ENCODE measurements at places on chromosomes 6 and 20. TPM values are rescaled to one million over a fixed set of nuclear protein-coding genes. Genes with fewer than 3 reads are reported as not detected.

The RIPOR2 gene
- 2.1 TPM for total RNA-seq

The SMLR1 gene
- 0.53 TPM for total RNA-seq

- peaks cover 9% of the 10 kb centered on the region for H3K27me3 ChIP-seq
- peak overlapping the region; percentile 5 for H3K27ac ChIP-seq
- H3K4me3 ChIP-seq, result peak overlapping the region; percentile 15
- no peak for DNase-seq
- H3K4me1 ChIP-seq, result peaks cover 30% of the 10 kb centered on the region
Observed at GRCh38 chr6:107539409-107539808, 49.5 kb downstream of the SOBP start.

DNA sequence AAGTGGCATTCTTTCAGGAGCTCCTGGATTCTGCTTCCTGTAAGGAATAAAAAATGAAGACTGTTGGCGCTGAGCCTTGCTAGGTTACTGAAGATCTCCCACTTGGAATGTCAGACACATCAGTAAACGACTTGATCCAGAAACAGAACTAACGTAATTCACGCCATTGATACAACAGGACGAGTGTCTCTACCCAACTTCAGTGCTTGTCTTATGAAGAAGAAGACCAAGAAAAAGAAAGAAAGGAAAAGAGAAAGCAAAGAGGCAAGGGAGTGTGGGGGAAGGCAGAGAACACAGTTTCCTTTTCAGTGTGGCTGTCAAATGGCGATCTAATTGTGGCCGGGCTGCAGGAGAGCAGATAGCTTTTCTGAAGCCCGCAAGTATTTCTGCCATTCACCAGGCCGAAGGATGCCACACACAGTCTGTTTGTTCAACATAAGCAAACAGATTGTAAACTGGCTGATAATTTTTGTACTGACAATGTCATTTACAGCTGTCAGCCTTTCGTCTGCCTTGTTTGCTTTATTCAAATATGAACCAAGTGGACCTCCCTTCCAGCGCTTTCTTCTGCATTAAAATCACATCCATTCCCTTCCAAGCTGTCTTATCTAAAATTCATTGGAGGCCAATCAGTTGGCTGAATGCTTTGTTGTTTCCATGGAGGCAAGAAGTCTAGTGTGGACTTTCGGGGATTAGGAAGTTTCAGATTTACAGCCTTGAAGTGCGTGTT is 180.6 kb downstream of the FOXA2 start:
- peak overlapping the region; percentile 68 for H3K27ac ChIP-seq
- DNase-seq, result no peak
- peaks cover 23% of the 10 kb centered on the region for H3K27me3 ChIP-seq
- no peaks in the 10 kb centered on the region for H3K36me3 ChIP-seq
- H3K4me3 ChIP-seq, result peak overlapping the region; percentile 82
- H3K4me1 ChIP-seq, result peaks cover 29% of the 10 kb centered on the region

- no peak for DNase-seq
- peaks cover 9% of the 10 kb centered on the region for H3K27me3 ChIP-seq
- H3K4me1 ChIP-seq, result peaks cover 6% of the 10 kb centered on the region
- H3K27ac ChIP-seq, result no peak overlapping the region
- no peak overlapping the region for H3K4me3 ChIP-seq
Observed at GRCh38 chr20:31821427-31821826, 2.3 kb downstream of the MYLK2 start.

GRCh38 chr6:132650429-132650828 is 8.6 kb downstream of the TAAR1 start:
- no peak overlapping the region for H3K27ac ChIP-seq
- no peak for DNase-seq
- H3K36me3 ChIP-seq, result no peaks in the 10 kb centered on the region
- no peaks in the 10 kb centered on the region for H3K4me1 ChIP-seq
- H3K4me3 ChIP-seq, result no peak overlapping the region

DNA sequence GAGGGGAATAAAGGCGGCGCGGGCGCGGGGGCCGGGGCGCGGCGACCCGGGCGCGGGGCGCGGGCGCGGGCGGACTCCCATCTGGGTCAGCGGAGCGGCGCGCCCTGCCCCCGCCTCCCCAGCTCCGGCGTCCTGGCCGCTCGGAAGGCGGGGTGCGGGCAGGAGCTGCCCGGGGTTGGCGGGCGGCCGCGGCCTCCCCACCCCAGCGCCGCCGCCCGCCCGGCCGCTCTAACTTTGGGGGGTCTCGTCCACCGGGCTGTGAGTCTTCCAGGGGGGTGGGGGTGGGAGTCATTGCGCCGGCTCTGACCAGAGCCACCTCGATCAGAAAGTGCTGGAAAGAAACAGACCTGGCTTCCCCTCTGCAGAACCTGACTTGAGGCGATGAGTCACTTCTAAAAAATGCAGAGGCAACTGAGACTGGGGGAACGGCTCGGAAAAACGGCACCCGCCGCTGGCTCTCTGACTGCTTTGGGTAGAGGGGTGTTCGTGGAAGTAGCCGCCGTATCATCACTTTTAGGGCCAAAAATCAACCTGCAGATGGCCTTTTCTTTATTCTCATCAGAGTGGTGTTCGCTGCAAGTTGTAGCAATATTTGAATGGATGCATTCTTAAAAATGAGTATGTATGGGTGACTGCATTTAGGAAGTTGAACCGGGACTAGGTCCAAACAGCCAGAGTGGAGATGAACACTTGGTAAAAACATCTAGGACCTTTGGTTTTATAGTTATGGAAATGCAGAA is 667 bp downstream of the CAP2 start:
- peak overlapping the region; percentile 98 for H3K4me3 ChIP-seq
- peaks cover 15% of the 10 kb centered on the region for H3K36me3 ChIP-seq
- DNase-seq, result peak; percentile 70
- peak overlapping the region; percentile 96 for H3K27ac ChIP-seq
- peaks cover 18% of the 10 kb centered on the region for H3K4me1 ChIP-seq
- no peaks in the 10 kb centered on the region for H3K27me3 ChIP-seq

DNA sequence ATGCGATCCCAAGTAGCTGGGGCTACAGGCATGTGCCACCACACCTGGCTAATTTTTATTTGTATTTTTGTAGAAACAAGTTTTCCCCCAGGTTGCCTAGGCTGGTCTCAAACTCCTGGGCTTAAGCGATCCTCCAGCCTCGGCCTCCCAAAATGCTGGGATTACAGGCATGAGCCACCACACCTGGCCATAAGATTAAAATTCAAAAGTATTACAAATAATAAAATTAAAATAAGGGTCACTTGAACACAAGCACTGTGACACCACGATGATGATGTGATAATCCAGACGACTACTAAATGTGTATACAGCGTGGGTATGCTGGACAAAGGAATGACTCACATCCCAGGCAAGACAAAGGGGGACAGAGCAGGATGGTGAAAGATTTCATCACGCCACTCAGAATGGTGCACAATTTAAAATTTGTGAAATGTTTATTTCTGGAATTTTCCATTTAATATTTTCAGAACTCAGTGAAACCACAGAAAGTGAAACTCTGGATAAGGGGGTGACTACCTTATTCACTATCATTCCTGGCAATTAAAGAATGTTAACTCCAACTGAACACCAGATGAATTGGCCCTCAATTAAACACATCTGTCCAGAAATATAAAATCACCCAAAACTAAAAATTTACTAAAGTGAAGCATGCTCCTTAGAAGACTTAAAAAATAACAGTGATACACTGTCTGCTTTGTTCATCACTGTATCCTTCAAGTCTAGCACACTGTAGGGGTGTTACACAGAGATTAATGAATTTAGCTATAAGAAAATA is 13.1 kb downstream of the B4GALT5 start:
- DNase-seq, result no peak
- H3K27ac ChIP-seq, result peak overlapping the region; percentile 74
- no peak overlapping the region for H3K4me3 ChIP-seq

DNA sequence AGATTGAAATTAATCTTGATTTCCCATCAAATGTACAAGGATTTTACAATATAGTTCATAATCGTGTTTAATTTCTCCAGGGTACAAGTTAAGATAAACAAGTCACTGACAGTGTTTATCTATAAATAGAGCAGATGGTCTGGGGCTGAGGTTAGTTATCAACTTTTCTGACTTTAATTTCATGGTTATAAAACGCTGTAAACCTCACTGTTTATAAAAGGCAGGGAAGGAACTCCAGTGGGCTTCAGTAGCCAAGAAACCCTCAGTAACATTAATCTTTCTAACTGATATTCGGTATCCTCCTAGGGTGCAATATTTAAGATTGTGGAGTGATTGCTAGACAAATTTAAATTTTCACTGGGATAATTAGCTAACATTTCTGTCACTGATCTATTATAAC is 68.6 kb downstream of the GFRAL start:
- peaks cover 5% of the 10 kb centered on the region for H3K4me1 ChIP-seq
- H3K27me3 ChIP-seq, result no peaks in the 10 kb centered on the region
- no peak overlapping the region for H3K4me3 ChIP-seq
- no peak overlapping the region for H3K27ac ChIP-seq
- no peak for DNase-seq

The TOMM6 gene
- 203 TPM for total RNA-seq

The RGS17 gene
- 3.7 TPM for total RNA-seq

GRCh38 chr6:75116946-75117345 is 88.9 kb downstream of the COL12A1 start:
- H3K27ac ChIP-seq, result no peak overlapping the region
- peaks cover 18% of the 10 kb centered on the region for H3K4me1 ChIP-seq
- H3K4me3 ChIP-seq, result no peak overlapping the region
- peaks cover 4% of the 10 kb centered on the region for H3K36me3 ChIP-seq

The XKR7 gene
- total RNA-seq, result 4.9 TPM

DNA sequence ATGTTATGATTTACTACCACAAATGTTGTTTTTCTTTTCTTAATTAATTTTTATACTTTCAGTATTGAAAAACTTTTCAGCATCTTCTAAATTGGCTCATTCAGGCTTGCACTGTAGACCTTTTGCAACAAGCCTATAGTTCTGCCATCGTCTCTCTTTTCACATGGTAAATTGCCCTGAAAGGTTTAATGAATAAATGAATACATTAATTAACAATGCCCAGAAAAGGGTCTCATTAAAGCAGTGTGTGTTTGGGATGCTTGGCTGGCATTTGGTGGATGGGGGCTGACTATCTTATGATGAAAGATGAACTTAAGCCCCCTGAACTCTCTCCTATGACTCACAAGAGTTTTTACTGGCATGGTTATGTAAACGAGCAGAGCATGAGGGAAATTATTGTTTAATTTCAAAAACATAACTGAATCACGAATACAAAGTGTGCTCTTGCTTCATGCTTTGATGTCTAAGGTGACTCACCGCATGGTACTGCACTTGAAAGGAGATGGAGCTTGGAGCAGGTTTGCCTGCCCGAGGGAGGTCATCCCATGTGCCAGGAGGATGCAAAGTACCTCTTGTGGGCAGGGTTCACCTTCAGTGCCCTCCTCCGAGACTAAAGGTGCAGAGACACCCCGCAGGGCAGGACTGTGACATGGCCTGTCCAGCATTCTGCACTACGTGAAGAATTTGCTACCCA is 13.8 kb upstream of the PCK1 start:
- no peak overlapping the region for H3K27ac ChIP-seq
- no peaks in the 10 kb centered on the region for H3K36me3 ChIP-seq
- peaks cover 16% of the 10 kb centered on the region for H3K4me1 ChIP-seq
- H3K4me3 ChIP-seq, result no peak overlapping the region
- no peak for DNase-seq

The ADAT2 gene
- total RNA-seq, result 10.3 TPM

- H3K27me3 ChIP-seq, result no peaks in the 10 kb centered on the region
- DNase-seq, result no peak
- peaks cover 36% of the 10 kb centered on the region for H3K4me1 ChIP-seq
- no peak overlapping the region for H3K27ac ChIP-seq
- H3K36me3 ChIP-seq, result no peaks in the 10 kb centered on the region
Observed at GRCh38 chr20:53381568-53382262, 211.9 kb downstream of the ZNF217 start.

DNA sequence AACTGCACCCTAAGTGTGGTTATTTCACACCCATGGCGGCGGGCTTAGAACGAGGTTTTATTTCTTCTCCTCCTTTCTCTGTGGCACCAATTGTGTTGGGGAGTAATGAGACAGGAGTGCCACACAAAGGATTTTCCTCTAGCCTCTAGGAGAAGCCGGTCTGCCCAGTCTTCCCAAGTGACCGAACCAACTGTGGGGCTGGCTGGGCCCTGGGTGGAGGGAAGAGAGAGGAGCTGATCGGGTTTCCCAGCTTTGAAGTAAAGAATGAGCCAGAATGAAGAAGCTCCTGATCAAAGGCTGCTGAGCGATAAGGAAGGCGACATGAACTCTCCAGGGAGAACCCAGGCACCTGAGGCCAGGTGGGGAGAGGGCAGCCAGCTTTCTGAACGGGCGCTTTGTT is 616.0 kb upstream of the BTBD3 start:
- DNase-seq, result no peak
- no peak overlapping the region for H3K4me3 ChIP-seq
- no peak overlapping the region for H3K27ac ChIP-seq
- H3K27me3 ChIP-seq, result peaks cover 3% of the 10 kb centered on the region
- H3K36me3 ChIP-seq, result no peaks in the 10 kb centered on the region

The GLP1R gene
- total RNA-seq, result 1.6 TPM

GRCh38 chr20:58144096-58144495 is 84.4 kb downstream of the ANKRD60 start:
- no peak for DNase-seq
- H3K27ac ChIP-seq, result no peak overlapping the region
- no peaks in the 10 kb centered on the region for H3K36me3 ChIP-seq
- H3K4me3 ChIP-seq, result no peak overlapping the region
- H3K4me1 ChIP-seq, result no peaks in the 10 kb centered on the region
- H3K27me3 ChIP-seq, result peaks cover 35% of the 10 kb centered on the region

The SLC12A5 gene
- total RNA-seq, result 5.1 TPM

DNA sequence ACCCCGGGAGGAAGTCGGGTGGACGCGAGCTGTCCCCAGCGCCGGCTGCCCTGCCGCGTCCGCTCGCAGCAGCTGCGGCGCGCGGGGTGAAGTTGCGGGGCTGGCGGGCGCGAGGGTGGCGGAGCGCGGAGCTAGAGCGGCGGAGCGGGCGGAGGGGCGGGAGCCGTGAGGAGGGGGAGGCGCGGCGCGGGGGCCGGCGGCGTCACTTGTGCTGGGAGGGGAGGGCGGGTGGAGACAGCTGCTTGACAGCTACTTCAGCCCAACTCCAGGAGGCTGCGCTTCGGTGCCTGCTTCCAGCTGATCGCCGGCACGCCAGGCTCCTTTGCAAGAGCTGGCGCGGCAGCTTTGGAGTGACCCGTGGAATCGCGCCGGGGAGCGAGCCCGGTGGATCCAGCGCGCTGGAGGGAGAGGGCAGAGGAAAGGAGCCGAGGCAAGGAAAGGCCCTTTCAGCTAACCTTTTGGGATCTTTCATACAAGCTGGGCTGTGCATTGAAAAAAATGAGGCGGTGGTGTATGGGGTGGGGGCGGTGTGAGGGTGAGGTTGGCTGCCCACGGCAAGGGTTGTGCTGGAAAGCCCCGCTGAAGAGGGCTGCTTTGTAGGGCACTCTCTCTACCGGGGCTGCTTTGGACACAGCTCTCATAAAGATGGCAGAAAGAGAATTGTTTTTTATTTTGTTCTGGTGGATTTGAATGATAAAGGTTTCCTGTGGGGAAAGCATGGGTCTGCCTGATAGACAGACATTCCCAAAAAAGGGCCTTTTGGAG is 24.6 kb downstream of the RIPOR2 start:
- H3K4me1 ChIP-seq, result peaks cover 37% of the 10 kb centered on the region
- peaks cover 63% of the 10 kb centered on the region for H3K27me3 ChIP-seq
- no peak overlapping the region for H3K27ac ChIP-seq
- peak; percentile 75 for DNase-seq
- peak overlapping the region; percentile 87 for H3K4me3 ChIP-seq
- no peaks in the 10 kb centered on the region for H3K36me3 ChIP-seq

- peaks cover 4% of the 10 kb centered on the region for H3K27me3 ChIP-seq
- no peak overlapping the region for H3K4me3 ChIP-seq
- peaks cover 5% of the 10 kb centered on the region for H3K36me3 ChIP-seq
- H3K27ac ChIP-seq, result no peak overlapping the region
Observed at GRCh38 chr20:48733296-48733790, 94.5 kb downstream of the PREX1 start.

- H3K4me3 ChIP-seq, result no peak overlapping the region
- H3K36me3 ChIP-seq, result peaks cover 36% of the 10 kb centered on the region
- no peak for DNase-seq
- no peaks in the 10 kb centered on the region for H3K4me1 ChIP-seq
- no peak overlapping the region for H3K27ac ChIP-seq
Observed at GRCh38 chr6:57137350-57137749, 34.8 kb upstream of the BAG2 start.

All from type B pancreatic cell (in vitro differentiated cells).